Stimulated activated CD8-positive, alpha-beta memory T cell treated with anti-CD3 and anti-CD28 coated beads, Interleukin-15, amount 100 ng/mL, for 4 hours (primary cell): ENCODE measurements at places on chromosomes 3 and 15.

DNA sequence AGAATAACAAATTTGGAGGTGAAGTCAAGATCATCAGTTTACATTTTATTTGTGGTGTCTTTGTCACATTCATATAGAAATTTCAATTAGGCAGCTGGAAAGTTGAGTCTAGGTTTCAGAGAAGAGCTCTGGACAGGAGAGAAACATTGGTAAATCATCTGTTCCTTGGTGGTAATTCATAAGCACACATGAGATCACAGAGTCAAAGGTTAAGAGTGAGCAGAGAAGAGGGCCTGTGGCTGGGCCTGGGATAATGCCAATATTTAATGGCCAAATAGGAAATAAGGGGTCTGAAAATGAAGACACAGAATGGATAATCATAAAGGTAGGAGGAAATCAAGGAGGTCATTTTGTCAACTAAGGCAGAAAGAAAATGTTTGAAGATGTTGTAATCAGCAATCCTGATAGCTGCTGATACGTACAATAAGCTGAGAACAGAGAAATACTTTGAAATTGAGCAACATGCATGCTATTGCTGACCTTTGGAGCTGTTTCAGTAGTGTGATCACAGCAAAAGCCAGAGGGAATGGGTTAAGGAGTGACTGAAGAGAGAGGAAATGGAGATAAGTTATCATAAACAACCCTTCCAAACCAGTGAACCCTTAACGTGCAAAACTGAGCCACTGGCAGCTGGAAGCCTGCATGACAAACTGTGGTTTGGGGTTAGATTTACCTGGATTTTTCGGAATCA is 692.8 kb downstream of the AGBL1 start:
- DNase-seq: no peak

GRCh38 chr15:55897560-55898336 is 95.7 kb downstream of the NEDD4 start:
- DNase-seq: no peak

DNA sequence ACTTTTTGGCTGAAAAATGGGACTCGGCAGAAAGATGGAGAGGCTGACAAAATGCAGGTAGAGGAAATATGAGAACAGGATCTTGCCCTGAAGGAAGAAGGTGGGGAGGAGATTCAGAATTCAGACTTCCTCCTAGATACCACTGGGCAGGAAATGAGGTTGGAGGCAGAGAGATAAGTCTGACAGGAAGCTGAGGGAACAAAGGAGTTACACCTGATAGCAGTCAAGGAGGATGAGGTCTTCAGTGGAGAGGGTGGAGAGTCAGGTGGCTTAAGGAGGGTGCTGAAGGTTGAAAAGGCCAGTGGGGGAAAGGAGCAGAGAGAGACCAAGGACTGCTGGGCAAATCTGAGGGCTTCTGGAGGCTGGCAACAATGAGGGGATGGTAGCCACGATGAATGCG is 56.8 kb downstream of the CCR4 start:
- DNase-seq: no peak

DNA sequence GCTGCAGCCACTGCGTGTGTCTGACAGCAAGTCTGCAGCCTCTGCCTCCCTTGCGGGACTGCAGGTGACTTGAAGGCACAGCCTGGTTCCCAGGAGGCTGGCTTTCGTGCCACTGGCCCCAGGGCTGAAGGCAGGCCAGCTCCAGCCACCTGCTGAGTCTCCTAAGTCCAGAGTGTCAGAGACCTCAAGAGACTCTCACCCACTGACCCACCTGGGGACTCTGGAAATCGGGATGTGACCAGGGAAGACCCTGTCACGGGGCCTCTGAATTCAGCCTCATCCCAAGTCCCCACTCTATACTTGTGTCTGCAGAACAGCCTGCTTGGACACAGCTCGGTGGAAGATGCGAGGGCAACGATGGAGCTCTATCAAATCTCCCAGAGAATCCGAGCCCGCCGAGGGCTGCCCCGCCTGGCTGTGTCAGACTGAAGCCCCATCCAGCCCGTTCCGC is 16.3 kb downstream of the ISG20 start:
- no peak for DNase-seq

GRCh38 chr3:178405531-178405930 is 130.7 kb upstream of the KCNMB2 start:
- DNase-seq: no peak

GRCh38 chr3:121748680-121749275 is 763 bp downstream of the GOLGB1 start:
- peak; percentile 0 for DNase-seq

DNA sequence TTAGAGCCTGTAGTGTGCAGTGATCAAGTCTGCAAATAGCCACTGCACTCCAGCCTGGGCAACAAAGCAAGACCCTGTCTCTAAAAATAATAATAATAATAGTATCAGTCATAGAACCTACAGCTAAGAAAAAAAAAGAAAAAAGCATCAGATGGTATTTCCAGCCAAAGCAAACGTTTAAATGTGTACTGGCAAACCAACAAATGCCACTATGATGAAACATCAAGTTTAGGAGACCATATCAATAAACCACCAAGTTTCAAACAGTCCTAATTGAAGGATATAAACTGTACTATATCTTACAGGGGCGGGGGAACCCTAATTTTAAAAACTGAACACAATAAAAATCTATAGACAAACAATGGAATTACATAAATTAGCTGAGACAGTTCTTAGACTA is 6.4 kb downstream of the UBP1 start:
- no peak for DNase-seq

DNA sequence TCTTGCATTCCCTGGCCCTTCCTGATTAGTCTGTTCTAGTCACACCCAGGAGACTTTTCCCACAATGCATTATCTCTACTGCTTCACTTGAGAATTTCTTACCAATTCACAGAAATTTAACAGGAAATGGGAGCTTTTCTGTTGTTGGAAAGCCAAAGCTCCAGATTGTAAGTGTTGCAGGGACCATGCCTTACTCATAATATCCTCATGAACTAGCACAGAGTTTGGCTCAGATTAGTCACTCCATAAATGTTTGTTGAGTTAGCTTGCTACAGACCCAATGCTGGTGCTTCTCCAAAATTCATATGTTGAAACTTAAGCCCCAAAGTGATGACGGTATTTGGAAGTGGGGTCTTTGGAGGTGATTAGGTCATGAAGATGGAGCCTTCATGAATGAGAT is 232.6 kb downstream of the GAP43 start:
- no peak for DNase-seq

DNA sequence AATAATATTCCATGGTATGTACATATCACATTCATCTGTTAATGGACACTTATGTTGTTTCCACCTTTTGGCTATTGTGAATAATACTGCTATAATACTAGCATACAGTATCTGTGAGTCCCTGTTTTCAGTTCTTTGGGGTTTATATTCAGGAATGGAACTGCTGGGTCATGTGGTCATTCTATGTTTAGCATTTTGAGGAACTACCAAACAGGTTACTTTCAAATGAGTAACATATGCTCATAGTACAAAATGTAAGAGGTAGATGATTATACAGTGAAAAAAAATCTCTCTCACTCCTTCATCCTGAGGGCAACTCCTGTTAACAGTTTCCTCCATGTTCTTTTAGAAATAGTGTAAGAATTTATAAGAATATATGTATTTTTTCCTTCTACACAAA is 162.2 kb downstream of the PLD1 start:
- no peak for DNase-seq
